ENCODE measurements at places on chromosomes 7 and 10. TPM values are rescaled to one million over a fixed set of nuclear protein-coding genes. Genes with fewer than 3 reads are reported as not detected.

Gene PLAU
- 32.5 TPM for polyA plus RNA-seq

Gene ERV3-1
- polyA plus RNA-seq, result 15.5 TPM

Gene PNLIP
- 0.39 TPM for polyA plus RNA-seq

DNA sequence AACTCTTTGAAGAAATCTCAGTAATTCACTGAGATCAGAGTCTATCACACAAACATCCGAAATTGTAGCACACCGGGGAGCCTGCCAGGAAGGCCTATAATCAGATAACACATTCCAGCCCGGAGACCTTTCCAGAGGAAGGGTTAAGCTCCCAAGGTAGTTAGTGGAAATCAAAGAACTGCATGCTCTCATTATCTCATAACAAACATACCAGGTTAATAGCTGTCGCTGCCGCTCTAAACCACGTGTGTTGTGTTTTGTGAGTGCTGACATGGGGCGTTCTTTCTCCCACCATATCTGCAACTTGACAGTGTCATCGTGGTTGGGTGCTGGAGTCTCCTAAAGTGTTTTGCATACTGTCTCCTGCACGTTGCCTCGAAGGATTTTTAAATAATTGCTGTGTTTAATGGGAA is 120.7 kb upstream of the CARD11 start:
- DNase-seq, result no peak

DNA sequence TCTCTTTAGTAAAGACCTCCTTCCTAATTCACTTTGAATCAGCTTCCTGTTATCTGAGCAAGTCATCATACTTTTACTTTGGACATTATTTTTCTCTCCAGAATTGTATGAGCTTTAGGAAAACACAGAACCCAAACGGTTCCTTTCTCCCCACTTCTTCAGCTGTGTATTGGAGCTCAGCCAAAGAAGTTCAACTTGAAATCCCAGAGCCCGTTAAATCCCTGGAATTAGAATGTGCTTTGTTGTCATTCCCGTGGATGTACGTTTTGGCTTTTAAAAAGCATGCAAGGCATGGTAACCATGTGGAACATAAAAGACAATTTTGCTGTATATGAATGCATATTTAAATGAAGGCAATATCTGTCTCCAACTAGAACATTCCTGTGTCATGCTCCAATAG is 46.6 kb downstream of the AGMO start:
- DNase-seq, result peak; percentile 75

GRCh38 chr10:123087348-123087747 is 48.4 kb upstream of the HMX3 start:
- DNase-seq, result no peak
